ENCODE measurements at places on chromosomes 7 and 10.

DNA sequence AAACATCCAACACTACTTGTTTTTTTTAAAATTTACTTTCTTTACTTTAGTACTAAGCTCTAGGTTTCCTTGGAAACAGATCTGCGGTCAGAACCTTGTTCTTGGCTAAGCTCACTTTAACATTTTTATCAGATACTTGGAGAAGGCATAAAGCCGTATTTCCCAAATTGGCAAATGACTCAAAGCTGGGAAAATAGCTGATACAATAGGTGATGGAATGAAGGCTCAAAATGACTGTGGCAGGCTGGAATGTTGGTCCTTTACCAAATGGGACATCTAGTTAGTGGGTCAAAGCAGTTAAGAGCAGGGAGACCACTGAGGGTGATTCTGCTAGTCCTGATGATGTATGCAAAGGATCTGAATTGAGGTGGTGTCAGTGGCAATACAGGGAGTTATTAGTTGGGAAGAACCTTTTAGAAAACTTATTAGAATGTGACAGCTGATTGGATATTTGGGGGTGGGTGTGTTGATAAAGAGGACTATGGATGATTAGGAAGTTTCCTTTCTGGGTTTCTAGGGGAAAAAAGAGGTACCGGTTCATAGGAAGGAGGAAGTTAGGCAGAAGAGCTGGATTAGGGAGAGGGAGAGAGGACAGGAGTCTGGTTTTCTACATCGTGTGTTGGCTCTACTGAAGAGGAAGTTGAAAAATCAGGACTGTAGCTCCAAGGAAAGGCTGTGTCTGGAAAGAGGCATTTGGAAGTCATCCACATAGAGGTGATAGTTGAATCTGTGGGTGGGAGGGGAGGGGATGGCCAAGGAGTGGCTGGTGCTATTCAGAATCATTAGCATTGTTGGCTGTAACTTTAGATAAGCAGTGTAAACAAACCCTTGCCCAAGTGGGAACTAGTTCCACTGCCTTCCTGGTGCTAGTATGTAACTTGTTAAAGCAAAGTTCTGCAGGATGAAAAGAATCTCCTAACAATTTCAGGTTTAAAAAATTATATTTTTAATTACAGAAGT, 13.1 kb downstream of the PLCE1 start:
- no peak for DNase-seq

- DNase-seq: no peak
Observed at GRCh38 chr7:127862525-127862924, 168.7 kb downstream of the LRRC4 start.

DNA sequence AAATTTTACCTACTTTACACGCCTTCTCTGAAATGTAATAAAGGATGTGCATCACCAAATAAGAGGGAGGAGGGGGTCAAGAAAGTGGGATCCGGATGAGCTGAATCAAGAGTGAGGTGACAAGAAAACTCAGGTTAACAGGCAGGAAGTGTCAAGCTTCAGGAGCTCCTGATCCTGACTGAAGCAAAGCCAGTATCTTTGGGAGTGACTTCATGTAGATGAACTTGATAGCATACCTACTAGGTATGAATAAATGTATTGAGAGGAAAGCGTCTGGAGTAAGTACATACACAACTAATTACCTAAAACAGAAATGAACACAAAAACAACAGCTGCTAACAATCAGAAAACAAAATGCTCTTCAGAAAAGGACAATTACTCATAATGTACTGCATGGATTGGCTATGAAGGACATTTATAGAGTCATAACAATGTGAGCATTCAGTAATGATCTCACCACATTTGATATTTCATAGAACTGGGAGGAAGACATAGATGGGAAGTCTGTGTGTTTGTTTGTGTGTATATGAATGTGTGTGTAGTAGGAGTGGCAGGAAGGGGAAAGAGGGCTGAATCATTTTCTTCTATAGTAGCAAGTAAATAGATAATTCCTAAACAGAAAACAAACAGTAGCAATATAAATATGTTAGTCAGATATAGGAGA, 29.4 kb downstream of the PRKG1 start:
- DNase-seq: no peak

- no peak for DNase-seq
Observed at GRCh38 chr7:7563813-7564212, 2.9 kb upstream of the MIOS start.

- DNase-seq: no peak
Observed at GRCh38 chr7:85095366-85095765, 91.5 kb downstream of the SEMA3D start.

DNA sequence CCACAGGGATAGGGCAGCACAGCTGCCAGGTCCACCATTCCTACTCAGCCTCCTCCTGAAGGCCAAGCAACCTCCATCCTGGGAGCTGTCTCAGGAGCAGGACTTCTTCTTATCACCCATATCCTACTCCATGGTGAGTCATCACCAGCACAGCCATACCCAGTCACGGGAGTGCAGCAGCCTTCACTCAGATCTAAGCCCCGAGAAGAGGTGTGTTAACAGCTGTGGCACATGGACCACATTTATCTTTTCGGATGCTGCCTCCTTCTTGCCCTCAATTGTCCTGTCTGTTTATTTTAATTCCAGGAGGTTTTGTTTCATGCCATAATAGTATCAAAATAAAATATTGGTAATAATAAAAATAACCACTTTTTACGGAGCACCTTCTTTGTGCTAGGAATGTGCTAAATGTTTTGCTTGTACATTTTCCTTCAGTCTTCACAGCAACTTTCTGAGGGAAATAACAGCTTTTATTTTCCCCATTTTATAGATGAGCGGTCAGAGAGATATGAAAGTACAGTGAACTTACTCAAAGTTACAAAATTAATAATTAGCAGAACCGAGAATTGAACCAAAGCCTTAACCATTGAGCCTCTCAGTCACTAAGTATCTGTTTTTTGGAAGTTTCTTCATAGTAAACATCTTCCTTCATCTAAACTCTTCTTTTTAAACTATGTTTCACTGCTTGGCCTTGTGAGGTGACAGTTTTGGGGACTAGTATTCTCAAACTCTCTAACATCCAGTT, 2.5 kb upstream of the KEL start:
- no peak for DNase-seq

- no peak for DNase-seq
Observed at GRCh38 chr7:92242972-92243371, 2.7 kb downstream of the KRIT1 start.

DNA sequence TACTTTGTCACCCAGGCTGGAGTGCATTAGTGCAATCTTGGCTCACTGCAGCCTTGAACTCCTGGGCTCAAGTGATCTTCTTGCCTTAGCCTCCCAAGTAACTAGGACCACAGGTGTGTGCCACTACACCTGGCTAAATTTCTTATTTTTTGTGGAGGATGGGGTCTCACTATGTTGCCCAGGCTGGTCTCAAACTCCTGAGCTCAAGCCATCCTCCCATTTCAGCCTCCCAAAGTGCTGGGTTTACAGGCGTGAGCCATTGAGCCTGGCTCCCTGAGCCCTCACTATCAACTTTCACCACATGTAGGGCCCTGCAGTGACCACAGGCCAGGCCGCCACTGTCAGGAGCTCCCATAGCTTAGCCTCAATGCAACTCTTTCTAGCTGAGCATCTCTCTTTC, 110.2 kb downstream of the CUL2 start:
- DNase-seq: no peak

DNA sequence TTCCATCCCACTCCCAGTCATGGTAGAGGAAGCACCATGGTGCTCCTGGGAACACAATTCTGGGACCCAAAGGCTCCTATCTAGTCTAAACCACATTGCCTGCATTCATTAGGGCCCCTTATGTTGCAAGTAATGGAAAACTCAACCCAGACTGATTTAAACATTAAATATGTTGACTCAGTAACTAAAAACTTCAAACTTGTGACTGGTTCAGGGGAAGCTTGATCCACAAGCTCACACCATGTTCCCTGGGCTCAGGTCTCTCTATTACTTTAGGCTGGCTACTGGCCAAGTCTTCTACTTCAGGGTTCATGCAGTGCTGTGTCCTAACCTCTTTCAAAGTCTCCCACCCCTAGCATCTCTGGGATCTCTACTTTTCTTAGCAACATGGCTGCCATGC, 13.1 kb downstream of the WNT16 start:
- no peak for DNase-seq

DNA sequence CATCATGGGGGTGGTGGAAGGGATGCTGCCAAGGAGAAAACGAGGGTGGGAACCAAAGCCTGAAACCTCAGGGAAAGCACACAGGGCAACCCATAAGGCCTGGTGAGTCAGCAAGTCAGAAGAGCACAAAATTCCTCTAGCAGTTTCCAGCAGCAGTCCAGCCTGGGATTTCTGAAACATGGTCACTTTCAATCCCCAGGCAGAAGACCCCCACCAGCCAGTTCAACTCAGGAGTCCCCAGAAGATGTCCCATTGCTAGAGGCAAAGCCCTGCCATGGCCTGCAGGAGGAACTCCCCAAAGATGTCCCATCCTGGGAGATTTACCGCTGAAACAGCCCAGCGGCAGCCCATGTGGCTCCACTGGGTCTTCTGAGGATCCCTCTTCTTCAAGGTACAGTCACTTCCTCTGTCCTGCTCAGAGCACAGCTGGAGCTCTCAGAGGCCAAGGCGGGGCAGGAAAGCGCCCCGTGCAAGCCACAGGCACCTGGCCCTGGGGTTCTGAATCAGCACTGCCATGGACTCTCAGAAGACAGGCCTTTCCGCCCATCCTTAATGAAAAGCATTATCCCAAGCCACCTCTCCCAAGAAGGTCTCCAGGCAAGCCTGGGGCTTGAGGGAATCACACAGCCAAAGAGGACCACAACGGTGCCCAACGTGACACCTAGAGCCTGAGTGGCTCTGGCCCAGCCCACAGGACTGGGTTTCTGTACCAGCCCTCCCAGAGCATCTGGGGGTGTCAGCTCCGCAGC, 196.9 kb downstream of the GRID1 start:
- DNase-seq: no peak

DNA sequence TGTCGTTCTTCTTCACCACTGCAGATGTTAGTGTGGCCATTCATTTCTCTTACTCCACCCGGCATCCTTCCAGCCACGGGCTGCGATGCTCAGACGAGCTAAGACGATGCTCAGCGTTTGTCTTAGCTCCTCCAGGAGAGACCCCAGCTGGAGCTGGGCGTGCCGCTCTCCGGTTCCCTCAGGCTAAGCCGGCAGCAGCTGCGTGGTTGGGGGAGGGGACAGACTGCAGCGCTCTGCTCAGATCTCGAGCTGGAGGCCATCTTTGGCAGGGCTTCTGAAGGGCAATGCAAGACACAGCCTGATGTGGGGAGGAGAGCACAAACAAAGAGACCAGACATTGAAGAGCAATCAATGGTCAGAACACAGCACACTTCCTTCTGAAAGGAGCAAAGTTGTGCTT, 4.8 kb downstream of the INA start:
- no peak for DNase-seq

DNA sequence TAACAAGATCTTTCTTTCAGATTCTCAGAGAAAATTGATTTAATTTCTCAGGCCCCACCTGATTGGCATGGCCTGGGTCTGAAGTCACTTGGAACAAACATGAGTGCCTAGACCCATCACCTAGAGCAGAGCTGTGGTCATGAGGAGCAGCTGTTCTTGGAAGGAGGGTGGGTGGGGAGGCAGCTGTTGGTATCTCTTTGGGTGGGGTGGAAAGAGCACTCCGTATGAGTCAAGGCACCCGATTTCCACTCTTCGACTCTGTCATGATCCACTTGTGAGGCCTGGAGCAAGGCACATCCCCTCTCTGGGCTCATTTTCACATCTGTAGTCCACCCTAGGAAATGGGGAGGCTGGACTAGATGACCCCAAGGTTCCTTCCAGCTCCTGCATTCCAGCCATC, 156.7 kb downstream of the C10orf105 start:
- no peak for DNase-seq

GRCh38 chr7:94509264-94509886, at the start of gene CASD1:
Gene CASD1 (plus strand): TSS chr7:94509809. CDS start chr7:94510085, 276 bp downstream.
- DNase-seq: peak; percentile 55

GRCh38 chr10:113199459-113199858, 249.4 kb downstream of the TCF7L2 start:
- DNase-seq: no peak

GRCh38 chr7:137546009-137546408, 202.5 kb upstream of the PTN start:
- DNase-seq: no peak

DNA sequence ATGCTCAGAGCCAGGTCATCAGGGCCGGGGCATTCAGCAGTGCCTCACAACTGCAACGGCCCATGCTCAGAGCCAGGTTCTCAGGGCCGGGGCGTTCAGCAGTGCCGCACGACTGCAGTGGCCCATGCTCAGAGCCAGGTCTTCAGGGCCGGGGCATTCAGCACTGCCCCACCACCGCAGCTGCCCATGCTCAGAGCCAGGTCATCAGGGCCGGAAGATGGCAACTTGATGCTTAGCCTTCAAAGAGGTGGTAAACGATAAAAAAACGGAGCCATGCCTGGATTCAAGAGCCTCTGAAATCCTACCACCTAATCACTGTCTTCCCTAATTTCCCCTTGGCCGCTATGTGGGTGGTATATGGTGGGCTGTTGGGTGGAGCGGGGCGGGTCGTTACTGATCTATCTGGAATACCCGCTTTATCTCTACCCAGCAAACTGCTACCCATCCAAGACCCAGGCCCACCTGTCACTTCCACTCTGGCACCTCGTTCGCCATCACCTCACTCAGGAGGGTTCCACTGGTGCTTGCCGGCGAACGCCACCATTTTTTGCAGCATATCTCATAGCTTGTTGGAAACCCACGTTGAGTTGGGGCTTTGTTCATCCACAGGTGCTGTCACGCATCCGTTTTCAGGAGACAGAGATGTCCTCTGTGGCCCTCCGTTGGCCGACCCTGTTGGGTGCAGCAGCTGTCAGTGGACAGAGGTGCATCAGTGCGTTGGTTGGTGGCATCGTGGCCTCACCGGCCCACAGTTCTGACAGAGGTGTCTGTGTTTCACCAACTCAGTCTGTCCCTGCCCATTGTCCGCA, 221.1 kb downstream of the EBF3 start:
- no peak for DNase-seq

GRCh38 chr7:27073076-27073475, 22.7 kb downstream of the HOXA1 start:
- no peak for DNase-seq

GRCh38 chr7:13197501-13197900, 510.1 kb downstream of the ARL4A start:
- no peak for DNase-seq

DNA sequence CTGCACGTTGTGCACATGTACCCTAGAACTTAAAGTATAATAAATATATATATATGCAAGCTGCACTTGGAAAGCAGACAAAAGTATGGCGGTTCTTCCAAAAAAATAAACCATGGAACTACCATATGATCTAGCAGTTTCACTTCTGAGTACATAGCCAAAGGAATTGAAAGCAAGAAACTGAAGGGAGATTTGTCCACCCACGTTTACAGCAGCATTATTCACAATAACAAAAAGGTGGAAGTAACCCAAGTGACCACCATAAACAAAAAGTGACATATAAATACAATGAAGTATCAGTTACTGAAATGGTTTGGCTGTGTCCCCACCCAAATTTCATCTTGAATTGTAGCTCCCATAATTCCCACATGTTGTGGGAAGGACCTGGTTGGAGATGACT, 525.3 kb upstream of the CELF2 start:
- no peak for DNase-seq

DNA sequence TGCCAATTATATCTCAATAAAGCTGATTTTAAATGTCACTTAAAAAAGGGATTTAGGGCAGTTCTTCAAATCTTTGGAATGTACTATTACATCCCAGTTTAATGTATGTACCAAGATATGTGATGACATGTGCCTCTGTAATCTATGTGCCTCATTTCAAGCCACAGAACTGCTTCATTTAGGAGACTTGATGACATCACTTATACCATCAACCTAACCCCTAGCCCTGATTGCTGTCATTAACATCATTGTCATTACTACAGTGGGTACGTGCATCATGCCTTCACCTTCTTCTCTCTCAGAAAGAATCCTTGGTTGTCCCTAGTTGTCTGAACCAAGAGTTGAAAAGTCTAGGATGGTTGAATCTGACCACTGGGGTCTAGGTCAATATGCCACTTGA, 134.3 kb upstream of the RAB11FIP2 start:
- no peak for DNase-seq
